ENCODE measurements at places on chromosomes 6 and 20.

GRCh38 chr20:47929368-47930115 lies 144.3 kb upstream of the SULF2 start:
- DNase-seq: no peak

DNA sequence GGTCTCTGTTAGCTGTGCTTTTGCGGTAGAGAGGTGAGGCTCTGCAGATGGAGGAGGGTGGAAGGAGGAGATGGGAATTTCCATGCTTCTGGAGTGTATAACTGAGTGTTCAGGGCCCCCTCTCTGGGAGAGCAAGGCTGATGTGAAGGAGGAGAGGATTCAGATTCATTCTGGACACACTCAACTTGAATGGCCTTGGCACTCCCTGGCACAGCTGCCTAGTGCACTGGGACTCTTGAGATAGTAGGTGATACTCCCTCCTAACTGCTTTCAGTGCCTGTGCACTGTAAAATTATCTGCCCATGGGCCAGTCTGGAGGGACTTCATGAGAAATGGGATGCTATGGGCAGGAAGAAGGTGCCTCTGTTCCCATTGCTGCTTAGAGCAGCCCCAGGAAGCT lies 54.2 kb upstream of the MYL9 start:
- no peak for DNase-seq

- DNase-seq: no peak
These were observed 4.8 kb downstream of the CST5 start for GRCh38 chr20:23874747-23875146.

DNA sequence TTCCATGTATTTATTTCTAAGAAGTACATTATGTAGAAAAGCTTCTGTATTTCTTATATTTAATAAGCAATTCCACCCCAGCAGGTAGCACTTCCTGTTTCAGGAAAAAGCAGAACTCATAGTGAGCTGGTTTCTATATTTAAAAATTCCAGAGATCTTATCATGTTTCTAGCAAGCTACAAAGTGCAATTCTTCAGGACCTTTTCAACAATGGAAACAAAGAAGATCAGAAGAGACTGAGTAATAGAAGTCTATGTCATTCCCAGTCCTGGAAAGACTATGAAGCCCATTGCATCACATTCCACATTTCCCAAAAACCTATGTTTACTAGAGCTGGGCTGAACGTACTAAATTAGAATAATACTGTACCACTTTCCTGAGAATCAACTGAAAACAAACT lies 302.6 kb upstream of the NRSN1 start:
- no peak for DNase-seq

GRCh38 chr6:156557251-156557910 lies 219.8 kb upstream of the ARID1B start:
- no peak for DNase-seq

DNA sequence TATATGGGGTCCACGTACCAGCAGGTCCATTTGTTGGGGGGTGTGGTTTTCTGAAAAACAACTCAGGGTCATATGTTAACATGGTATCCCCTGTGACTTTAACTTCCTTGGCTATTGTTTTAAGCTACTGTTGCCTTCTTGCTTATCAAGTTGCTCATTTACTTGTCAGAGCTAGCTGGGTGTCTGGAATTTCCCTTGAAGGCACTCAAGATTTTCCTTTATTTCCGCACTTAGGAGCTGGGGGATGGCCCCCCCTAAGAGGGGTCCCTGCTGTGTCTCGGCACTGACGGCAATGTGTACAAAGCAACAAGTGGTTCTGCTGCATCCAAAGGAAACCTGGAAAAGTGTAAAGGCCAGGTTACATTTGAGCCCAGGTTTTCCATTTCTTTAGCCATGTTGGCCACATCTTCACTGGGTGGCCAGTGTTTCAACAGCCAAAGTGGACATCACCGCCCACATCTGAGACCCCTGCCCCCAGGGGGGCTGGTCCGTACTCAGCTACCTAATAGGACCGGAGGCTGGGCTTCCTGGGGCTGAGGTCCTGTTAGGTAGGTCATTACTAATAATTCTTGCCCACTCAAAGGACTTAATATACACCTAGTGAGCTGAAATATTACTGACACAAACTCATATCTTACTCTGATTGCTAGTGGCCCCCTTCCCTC lies 24.8 kb upstream of the SYNDIG1 start:
- DNase-seq: no peak

DNA sequence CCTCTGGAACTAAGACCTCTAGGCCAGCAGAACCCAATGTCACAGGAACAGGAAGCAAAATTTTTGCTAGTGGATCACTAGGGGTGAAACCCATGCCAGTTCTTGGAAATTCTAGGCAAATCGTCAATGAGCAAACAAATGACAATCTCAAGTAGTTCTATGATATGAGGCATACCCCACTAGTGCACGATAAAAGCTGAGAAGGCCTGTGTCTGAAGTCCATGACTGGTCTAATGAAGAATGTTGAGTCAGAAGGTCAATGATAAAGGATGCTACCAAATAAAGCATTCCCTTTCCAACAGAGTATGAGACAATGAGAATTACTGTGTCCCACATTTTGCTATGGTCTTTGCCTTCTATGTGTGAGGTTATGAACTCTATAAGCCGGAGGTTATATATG lies 149.4 kb upstream of the NOX3 start:
- DNase-seq: no peak

GRCh38 chr6:30196376-30196775 lies 16.8 kb downstream of the TRIM26 start:
- DNase-seq: no peak

GRCh38 chr6:19410481-19410880 lies 426.7 kb upstream of the ID4 start:
- DNase-seq: no peak

DNA sequence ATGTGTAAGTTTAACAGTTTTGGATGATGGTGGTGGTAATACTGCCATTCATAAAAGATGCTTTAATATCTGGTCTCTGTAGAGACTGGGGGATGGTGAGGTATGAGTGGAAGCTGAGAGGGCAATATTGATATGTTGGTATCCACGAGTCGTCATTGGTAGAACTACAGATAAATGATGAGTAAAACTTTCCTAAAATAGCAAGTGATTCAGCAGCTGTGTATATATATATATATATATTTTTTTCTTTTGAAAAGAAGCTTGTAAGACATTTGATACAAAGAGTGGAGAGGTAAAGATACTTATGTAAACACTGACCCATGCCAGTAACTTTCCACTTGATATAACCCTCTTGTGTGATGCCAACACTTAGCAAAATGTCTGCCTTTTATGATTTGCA lies 41.7 kb upstream of the CITED2 start:
- no peak for DNase-seq

DNA sequence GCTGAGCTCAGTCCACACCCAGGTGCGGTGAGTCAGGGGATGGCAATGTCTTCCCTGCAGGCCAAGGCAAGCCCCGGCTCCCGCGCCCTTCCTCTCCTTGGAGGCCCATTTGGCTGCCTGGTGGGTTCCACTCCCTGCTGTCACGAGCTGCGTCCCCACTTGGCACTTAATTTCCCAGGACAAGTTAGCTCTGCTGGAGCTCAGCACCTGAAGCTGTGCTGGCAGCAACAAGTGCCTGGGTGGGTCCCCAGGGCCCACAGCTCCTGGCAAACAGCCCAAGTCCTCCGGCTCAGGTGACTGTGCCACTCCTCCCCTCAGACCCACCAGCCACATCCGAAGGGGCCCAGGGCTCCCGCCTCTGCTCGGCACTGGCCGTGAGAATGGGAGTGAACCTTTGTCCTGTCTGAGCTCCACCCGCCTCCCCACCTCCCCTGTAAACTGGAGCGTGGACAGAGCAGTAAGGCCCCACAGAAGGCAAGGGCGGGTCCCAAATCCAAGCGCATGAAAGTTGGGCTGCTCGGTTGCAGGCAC lies 16.9 kb downstream of the LAMA5 start:
- no peak for DNase-seq

- DNase-seq: no peak
These were observed 139.4 kb downstream of the CARMIL1 start for GRCh38 chr6:25418454-25419052.

DNA sequence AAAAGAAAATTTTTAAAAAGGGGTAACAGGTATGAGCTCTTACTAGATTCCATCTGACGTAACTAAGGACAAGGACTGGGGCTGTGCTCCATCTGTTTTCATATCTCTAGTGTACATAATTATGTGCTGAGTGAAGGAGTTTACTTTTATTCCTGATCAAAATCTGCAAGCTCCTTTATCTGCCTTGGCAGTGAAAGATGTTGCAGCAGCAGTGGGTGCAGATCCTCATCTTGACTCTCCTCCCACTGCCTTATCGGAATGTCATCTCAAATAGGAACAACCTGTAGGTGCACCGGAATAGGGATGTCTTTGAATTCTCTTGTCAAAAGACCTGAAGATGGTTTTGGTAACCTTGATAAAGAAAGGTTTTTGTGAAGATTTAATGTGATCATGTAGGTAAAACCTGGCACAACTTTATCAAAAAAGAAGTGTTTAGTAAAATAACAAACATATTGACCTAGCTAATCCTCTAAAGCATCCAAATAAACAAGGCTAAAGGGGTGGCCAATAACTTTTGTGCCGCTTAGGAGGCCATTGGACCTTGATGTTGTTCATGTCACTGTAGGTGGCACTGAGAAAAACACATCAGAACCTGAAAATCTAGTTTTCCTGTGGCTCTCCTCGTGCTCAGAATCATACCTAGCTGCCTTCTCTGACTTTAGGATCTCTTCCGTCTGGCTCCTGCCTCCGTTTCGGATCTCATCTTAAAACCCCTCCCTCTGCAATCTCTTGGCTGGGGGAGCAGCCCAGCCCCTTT lies 19.0 kb upstream of the SLC16A10 start:
- DNase-seq: no peak

- DNase-seq: no peak
These were observed 224.9 kb downstream of the FARS2 start for GRCh38 chr6:5486214-5486613.

DNA sequence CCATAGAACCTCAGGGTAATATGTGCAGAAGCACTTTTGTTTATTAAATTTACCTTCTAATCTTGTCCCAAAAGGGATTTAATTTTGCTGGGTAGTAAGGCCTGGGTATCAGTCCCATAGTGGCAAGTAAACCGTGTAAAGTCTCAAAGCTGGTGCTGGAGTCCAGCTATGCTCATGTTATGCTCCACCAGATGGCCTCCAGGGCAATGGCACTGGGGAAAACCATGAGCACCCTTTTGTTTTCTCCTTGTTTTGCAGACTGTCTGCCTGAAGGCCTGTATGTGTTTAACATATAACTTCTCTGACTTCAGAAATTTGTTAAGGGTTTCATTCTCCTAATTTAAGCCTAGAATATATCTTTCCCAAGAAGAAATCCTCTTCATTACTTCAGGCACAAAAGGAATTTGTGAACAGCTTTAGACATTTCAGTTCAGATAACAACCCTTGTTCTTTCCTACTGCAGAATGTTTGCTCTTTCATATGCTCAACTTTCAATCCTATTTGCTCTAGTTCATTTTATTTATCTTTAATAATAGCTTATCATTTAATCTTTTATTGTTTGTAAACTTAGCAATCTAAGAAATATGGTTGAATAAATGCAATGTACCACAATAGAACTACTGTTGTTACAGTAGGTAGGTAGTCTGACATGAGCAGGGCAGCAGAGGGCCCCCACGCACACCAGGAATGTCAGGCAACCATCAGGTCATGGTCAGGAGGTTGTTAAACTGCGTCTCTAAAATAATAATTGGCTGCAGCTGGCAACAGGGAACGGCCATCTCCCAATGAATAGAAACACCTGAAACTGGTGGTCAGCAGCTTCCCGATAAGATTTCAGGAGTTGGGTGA lies 162.8 kb downstream of the TENT5A start:
- DNase-seq: no peak

- DNase-seq: no peak
These were observed 163.5 kb upstream of the MLN start for GRCh38 chr6:33967265-33967767.

DNA sequence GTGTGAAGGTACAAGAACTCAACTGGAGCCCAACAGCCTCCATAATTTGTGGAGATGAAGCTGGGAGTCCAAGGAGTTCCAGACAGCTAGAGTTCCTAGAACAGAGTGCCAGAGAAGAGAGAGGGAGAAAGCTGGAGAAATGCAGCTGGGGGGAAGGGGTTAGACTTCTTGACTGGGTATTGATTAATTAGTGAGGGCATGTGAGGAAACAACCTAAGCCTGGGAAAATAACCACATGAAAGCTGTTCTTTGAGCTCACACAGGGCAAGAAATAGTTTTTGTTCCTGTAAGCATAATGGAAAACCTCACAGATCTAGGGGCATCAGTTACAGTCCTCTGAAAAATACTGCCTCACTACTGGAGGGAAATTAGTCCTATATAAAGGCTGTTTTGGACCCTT lies 230.5 kb upstream of the FKBP1C start:
- no peak for DNase-seq

GRCh38 chr6:127832381-127832780 lies 68.5 kb downstream of the THEMIS start:
- DNase-seq: no peak

DNA sequence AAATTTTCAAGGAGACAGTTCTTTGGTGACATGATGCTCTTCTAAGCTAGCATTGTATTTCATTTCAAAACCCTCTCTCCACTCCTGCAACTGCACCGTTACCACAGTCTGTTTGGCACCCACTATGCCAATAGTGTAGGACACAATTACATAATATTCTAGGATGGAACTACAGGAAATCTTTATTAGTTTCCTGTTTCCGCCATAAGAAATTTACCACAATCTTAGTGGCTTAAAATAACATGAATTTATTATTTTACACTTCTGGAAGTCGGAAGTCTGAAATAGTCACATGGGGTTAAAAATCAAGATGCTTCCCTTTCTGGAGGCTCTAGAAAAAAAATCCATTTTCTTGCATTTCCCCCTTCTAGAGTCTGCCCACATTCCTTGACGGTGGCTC lies 733.1 kb downstream of the HDGFL1 start:
- DNase-seq: no peak

DNA sequence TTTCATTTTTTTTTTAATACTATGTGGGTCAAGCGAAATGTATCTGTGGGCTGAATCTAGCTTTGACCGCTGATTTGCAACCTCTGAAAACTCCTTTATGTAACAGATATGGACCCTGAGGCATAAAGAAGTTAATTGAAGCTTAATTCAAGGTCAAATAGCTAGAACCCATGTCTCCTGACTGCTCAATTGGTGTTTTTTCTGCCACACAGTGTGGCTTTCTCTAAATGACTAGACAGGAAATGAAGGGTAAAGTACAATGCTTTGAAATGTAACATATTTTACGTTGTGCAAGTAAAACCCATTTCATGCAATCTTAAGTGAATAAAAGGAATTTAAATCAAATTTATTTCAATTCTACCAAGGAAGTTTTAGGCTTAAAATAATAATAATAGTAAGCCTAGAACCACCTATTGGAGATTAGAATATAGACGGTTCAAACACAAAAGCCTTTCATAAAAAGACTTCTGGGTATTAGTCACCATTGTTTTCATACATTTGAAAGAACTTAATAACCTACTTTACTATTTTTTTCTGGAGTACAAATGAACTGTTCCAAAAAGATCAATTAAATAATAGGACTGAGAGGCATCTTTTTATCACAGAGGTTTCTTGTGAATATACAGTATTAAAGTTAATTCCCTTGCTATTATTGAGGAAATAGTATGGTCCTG lies 279.8 kb downstream of the EPHA7 start:
- DNase-seq: no peak

Measured in stimulated activated CD8-positive, alpha-beta memory T cell treated with anti-CD3 and anti-CD28 coated beads, Interleukin-12 subunit alpha, Interleukin-12 subunit beta, amount 100 ng/mL, for 1 hour (primary cell).